Neural progenitor cell (in vitro differentiated cells): ENCODE measurements at places on chromosomes 16 and 17.

DNA sequence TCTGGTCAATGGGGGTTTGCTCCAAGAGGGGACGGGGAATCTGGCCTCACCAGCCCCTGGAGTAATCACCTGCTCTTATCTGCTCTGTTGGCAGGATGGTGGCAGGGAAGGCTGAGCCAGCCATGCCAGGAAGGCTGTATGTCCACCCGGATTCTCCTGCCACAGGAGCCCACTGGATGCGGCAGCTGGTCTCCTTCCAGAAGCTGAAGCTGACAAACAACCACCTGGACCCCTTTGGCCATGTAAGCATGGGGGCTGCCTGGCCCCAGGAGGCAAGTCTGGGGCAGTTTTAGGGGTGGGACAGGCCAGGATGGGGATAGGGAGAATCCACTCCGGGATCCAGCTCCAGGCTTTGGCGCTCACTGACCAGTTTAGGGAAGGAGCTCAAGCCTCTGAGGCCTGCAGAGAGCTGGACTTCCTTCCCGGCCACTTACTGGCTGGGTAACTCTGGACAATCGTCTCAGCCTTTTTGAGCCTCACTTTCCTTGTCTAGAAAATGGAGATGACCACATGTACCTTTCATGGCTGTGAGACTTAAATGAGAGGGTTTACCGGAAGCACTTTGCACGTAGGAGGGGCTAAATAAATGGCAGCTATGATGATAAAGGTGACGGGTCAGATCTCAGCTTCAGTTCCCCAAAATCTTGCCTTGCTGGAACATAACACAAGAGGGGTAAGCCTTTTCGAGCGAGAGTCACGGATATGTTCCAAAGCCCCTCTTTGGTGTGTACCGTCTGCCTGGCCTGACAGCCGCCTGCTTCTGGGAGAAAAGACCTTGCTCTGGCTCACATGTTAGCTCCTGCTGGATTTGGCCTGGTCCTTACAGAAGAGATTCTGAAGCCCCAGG is 15.4 kb downstream of the TBX4 start:
- H3K4me3 ChIP-seq: no peak overlapping the region
- H3K27me3 ChIP-seq: peaks cover 49% of the 10 kb centered on the region
- H3K36me3 ChIP-seq: no peaks in the 10 kb centered on the region
- peak; percentile 81 for DNase-seq
- peaks cover 8% of the 10 kb centered on the region for H3K4me1 ChIP-seq

DNA sequence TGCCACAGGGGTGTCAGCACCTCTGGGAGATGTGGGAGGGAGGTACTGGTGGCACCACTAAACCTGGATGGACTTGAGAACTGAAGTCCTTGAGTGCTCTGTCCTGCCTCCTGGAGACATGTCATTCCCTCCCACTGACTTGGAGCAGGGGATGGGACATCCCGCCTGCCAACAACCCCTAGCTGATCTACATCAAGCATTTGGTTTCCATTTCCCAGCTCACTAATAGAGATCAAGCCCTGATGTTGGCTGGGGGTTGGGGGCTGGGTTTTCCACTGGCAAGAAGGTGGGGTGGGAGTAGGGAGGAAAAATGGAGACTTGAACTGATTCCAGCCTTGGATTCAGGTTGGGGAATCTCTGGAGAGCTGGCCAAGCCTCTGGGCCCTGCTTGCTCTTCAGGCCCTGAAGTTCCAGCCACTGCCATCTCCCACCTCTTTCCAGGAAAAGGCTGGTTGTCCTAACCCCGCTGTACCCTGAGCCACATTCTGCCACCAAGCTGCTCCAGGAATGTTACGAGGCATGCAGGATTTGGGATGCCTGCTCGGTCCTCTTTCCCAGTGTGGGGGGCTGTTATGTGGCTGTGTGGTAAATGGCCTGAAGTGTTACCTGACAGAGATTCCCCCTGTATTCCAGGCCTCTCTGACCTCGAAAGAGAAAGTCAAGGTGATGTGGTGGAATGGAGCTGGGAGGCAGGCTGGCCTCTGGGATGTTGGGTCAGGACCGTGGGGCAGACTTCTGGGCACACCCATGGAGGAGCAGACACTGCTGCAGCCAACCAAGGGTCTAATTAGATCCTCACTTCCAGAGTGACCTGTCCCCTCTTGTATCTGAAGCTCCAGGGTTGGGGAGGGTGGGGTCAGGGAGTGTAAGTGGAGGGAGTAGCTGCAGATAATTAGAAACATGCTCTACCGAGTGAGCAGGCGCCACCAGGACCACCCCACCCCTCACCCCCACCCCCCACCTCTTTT is 16.7 kb downstream of the IGFBP4 start:
- H3K27ac ChIP-seq: no peak overlapping the region
- no peaks in the 10 kb centered on the region for H3K36me3 ChIP-seq
- DNase-seq: no peak
- H3K27me3 ChIP-seq: no peaks in the 10 kb centered on the region
- H3K4me3 ChIP-seq: no peak overlapping the region

GRCh38 chr17:59600169-59600568 is 19.5 kb upstream of the CLTC start:
- H3K4me1 ChIP-seq: no peaks in the 10 kb centered on the region
- no peak overlapping the region for H3K4me3 ChIP-seq
- peaks cover 4% of the 10 kb centered on the region for H3K36me3 ChIP-seq
- no peaks in the 10 kb centered on the region for H3K27me3 ChIP-seq

DNA sequence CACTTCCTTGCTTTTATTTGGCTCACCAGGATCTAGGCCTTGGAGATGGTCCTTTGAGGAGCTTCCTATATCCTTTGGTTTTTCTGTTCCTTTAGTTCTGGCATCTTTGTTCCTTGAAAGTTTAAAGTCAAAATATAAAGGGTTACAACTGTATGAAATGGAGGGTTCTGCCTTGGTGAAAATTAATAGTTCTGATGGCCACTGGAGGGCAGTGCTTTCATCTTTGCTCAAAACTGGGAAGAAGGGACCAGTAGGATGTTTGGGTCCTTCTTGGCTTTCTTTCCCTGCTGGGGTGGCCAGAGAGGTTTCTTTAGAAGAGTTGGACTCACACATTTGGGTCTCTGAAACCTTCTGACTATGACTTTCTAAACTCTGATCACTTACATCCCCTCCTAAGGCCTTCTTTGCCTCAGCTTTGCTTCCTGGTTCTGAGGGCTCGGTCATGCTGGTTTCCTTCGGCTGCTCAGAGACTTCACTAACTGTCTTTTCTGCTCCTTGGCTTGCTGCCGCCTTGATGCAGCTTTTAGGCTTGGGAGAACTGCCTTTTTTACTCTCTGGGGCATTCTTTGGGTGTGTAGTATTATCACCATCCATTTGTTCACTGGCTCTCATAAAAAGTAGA is 10.9 kb upstream of the ITGA2B start:
- H3K4me1 ChIP-seq: no peaks in the 10 kb centered on the region
- H3K27me3 ChIP-seq: no peaks in the 10 kb centered on the region
- peaks cover 3% of the 10 kb centered on the region for H3K36me3 ChIP-seq
- H3K27ac ChIP-seq: peak overlapping the region; percentile 37
- no peak overlapping the region for H3K4me3 ChIP-seq
- DNase-seq: peak; percentile 18

DNA sequence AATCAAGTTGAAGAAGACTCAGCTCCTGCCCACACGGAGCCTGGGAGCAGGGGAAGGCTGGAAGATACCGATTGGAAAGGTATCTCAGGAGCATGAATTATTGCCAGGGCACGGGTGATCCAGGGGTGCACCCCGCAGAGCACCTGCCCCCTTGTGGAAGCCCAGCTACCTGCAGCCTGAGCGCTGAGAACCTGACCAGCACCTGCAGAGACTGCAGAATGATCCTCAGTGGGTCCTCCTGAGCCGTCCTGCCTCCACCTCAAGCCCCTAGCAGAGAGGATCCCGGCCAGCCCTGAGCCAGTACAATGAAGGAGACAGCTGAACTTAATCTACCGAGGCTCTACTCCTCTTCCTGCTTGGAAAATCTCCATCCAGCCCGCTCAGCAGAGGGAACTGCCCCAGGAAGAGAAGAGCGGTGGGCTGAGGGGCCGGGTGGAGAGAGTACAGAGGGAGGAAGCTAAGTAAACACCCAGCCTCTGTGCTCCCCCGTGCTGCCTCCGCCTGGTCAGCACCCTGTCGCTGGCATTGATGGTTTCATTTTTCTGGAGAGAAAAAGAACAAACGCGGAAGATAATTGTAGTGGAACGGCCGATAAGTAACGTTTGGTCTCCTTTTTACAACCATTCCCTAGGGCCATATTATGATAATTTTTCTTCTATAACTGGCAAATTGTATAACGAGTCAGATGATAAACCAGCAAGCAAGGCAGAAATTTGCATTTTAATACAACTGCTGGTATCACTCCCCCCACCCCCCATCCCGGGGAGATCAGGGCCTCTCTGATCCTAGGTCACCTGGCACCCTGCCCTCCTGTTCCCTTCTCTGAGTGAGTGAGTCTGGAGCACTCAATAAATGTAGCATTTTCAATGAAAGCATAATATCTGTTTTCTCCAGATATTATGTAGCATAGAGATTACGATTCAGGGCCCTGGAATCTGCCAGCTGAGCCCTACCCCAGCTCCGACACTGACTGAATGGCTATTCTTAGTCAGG is 204.5 kb upstream of the RPL38 start:
- H3K27ac ChIP-seq: no peak overlapping the region
- no peaks in the 10 kb centered on the region for H3K27me3 ChIP-seq
- H3K36me3 ChIP-seq: no peaks in the 10 kb centered on the region
- H3K4me3 ChIP-seq: no peak overlapping the region
- no peaks in the 10 kb centered on the region for H3K4me1 ChIP-seq

- no peak for DNase-seq
- no peak overlapping the region for H3K27ac ChIP-seq
- H3K27me3 ChIP-seq: no peaks in the 10 kb centered on the region
- no peaks in the 10 kb centered on the region for H3K4me1 ChIP-seq
- H3K4me3 ChIP-seq: no peak overlapping the region
These were observed 1507.6 kb upstream of the GOT2 start for GRCh38 chr16:60241671-60242070.

DNA sequence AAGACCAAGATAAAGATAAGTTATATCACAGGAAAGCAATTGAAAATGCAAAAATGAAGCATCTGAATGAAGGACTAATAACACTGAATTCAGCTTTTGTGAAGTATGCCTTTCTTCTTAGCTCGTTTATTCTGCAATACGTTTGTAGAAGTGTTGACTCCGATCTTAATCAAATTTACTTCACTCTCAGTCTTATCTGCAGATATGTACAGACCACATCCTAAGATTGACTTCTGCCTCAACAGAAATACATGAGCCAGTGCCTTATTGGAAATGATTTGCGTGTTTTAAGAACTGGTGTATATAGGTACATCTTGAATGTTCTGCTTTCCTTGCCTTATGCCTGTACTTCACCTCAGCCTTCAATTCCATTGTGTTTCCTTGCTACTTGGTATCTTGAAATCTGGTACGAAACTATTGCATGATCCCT is 1.3 kb downstream of the ATF7IP2 start:
- H3K4me1 ChIP-seq: peaks cover 9% of the 10 kb centered on the region
- H3K4me3 ChIP-seq: peak overlapping the region; percentile 68
- no peaks in the 10 kb centered on the region for H3K27me3 ChIP-seq
- DNase-seq: no peak
- H3K27ac ChIP-seq: no peak overlapping the region

GRCh38 chr17:7423679-7424078 is 1.7 kb upstream of the SPEM2 start:
- no peak overlapping the region for H3K27ac ChIP-seq
- no peaks in the 10 kb centered on the region for H3K27me3 ChIP-seq
- H3K4me3 ChIP-seq: no peak overlapping the region
- H3K36me3 ChIP-seq: no peaks in the 10 kb centered on the region

DNA sequence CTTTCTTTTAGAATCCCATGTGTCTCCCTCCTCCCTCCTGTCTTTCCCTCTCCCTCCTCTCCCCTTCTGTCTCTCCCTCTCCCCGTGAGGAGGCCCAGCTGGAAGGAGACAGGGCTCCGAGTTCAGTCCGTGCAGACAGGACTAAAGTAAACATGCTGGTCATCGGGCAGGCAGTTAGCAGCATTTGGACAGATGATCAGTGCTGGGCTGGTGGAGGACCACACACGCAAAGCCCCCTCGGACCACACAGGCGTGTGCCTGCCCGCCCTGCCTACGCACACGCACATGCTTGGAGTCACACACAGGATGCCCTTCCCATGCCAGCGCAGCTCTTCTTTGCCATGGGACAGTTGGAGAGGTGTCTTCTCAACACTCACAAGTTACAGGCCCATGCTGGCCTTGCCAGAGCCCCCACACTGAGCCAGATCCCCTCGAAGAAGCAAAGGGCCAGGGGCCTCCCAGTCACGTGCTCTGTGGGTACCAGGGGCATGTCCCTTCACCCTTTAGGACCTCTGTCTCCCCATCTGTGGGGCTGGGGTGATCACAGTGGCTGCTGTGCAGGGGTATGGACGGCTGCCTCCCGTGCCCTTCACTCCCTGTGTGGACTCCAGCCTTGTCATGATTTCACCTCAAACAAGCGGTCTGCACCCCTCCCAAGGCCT is 215.7 kb upstream of the FOXF1 start:
- no peak for DNase-seq
- H3K4me3 ChIP-seq: no peak overlapping the region
- H3K27me3 ChIP-seq: peaks cover 97% of the 10 kb centered on the region
- no peak overlapping the region for H3K27ac ChIP-seq
- H3K36me3 ChIP-seq: no peaks in the 10 kb centered on the region
- peaks cover 10% of the 10 kb centered on the region for H3K4me1 ChIP-seq

DNA sequence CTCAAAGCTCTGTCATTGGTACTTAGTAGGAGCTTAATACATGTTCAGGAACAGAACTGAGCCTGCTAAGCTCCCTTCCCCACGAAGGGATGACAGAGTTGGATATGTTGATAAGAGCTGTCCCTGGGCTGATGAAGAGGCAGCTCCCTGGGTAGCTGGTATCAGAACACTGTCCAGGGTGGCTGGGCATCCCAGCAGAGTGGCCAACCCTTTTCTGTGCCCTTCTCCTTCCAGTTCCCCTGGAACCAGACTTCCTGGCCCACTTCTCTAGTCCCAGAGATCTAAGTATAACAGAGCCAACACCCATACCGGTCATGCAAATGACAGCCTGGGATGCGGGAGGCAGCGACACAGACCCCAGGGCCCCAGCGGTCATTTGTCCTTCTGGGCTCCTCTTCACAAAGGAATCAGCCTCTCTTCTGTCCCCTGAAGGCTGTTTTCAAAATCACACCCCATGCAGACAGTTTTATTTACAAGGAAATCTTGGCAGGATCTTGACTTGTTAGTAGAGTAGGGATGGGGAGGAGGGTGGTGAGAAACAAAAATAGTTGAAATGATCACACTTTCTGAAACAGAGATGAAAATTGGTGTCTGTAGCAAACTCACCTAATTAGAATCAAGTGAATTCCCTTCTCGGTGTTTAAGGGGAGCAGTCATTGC is 1.4 kb upstream of the RHBDL3 start:
- peaks cover 36% of the 10 kb centered on the region for H3K4me1 ChIP-seq
- H3K27me3 ChIP-seq: peaks cover 56% of the 10 kb centered on the region
- peak; percentile 64 for DNase-seq

GRCh38 chr17:49404361-49404760 is 10.3 kb downstream of the PHB1 start:
- no peak for DNase-seq
- peaks cover 15% of the 10 kb centered on the region for H3K4me1 ChIP-seq
- no peak overlapping the region for H3K4me3 ChIP-seq
- peaks cover 12% of the 10 kb centered on the region for H3K36me3 ChIP-seq
- no peak overlapping the region for H3K27ac ChIP-seq

- DNase-seq: no peak
- H3K4me1 ChIP-seq: no peaks in the 10 kb centered on the region
- no peak overlapping the region for H3K27ac ChIP-seq
- H3K36me3 ChIP-seq: no peaks in the 10 kb centered on the region
- H3K4me3 ChIP-seq: no peak overlapping the region
These were observed 3.9 kb upstream of the KRTAP4-3 start for GRCh38 chr17:41171886-41172285.
